ENCODE measurements at places on chromosomes 5 and 9.

DNA sequence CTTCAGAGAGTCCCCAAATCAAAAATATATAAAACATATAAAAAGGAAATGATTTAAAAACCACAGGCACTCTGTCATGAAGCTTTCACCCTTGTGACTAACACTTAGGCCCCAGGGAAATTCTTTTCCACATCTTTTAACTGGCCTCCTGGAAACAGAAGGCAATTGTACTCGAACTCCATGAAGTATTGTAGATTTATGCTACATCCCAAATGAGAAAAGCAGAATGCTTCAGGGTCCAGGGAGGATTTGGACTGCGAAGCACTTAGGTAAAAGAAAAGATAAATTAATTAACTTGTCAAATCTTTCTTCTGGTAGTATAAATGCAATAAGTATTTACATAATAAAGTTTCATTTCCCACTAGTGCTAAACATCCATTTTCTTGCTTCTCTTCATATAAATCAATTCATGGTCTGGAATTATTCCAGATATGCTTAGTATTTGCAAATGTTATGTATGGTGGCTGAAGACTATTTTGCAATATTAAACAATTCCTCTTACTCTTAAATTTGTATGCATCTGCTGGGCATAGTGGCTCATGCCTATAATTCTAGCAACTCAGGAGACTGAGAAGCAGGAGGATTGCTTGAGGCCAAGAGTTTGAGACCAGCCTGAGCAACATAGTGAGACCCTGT lies 64.9 kb upstream of the ELL2 start:
- peaks cover 14% of the 10 kb centered on the region for H3K4me1 ChIP-seq
- no peaks in the 10 kb centered on the region for H3K36me3 ChIP-seq
- no peak for DNase-seq
- H3K4me3 ChIP-seq: no peak overlapping the region
- no peaks in the 10 kb centered on the region for H3K27me3 ChIP-seq

DNA sequence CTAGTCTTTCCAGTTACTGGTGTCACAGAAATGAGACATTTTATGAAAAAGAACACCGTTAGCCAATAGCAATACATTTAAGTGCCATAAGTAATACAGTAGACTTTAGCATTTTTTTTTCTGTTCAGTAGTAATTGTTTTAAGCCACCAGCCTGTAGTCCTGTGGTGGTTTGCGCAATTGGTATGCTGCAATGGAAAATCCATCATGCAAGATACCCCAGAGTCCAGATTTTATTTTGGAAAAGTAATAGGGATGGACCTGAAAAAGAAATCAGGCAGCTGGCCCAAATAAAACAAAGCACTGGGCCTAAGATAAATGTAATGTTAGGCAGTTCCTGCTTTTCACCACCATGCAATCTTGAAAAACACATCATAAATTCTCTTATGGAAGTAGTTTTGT lies 94.6 kb upstream of the RASGRF2 start:
- no peaks in the 10 kb centered on the region for H3K27me3 ChIP-seq
- H3K36me3 ChIP-seq: no peaks in the 10 kb centered on the region
- DNase-seq: no peak
- H3K4me3 ChIP-seq: no peak overlapping the region
- H3K27ac ChIP-seq: no peak overlapping the region

DNA sequence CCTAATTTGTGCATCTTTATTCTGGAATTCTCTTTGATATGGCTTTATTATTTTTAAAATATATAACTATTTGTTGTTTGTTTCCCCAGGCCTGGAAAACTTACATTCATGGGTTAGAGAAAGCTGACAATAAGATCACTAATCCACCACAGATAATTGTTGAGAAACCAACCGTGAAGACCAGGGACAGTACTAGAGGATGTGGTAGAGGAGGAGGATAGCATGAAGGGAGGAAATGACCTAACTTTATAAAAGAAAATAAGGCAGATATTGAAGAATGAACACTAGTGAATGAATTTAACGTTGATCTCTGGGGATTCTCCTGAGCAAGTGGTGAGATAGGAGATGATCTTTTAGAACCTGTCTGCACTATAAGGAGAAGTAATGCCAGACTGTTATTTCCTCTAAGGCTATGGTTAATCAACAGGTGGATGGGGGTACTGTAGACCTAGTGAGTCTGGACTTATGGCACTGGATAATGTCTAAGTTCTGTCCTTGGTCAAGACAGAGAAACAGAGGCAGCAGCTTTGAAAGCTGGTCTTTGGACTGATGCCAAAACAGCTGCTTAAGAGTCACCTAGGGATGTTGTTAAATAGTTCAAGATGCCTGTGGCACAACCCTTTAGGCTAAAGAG lies 52.4 kb downstream of the NREP start:
- no peaks in the 10 kb centered on the region for H3K4me1 ChIP-seq
- no peak for DNase-seq
- no peak overlapping the region for H3K27ac ChIP-seq
- no peaks in the 10 kb centered on the region for H3K36me3 ChIP-seq
- no peak overlapping the region for H3K4me3 ChIP-seq

- H3K36me3 ChIP-seq: no peaks in the 10 kb centered on the region
- H3K27me3 ChIP-seq: no peaks in the 10 kb centered on the region
- no peaks in the 10 kb centered on the region for H3K4me1 ChIP-seq
Observed at GRCh38 chr5:134979416-134979815, 11.7 kb downstream of the CATSPER3 start.

DNA sequence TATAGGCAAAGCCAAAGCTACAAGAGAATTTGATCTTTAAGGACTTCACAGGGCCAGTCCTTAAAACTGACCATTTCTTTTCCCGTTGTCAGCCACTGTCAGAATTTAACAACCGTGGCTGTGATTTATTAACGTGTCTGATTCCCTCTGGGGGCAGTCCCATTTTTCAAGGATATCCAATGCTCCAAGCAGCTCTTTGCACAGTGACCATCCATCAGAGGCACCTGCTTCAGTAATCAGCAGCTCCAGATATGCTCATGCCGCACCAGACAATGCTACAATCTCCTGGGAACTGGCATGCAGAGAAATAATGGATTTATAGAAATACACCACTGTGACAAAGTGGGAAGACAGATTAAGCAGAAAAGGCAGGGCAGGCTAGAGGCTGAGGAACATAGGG lies 163.3 kb upstream of the PPP1R2B start:
- no peaks in the 10 kb centered on the region for H3K27me3 ChIP-seq
- DNase-seq: no peak
- H3K4me3 ChIP-seq: no peak overlapping the region
- no peaks in the 10 kb centered on the region for H3K36me3 ChIP-seq

DNA sequence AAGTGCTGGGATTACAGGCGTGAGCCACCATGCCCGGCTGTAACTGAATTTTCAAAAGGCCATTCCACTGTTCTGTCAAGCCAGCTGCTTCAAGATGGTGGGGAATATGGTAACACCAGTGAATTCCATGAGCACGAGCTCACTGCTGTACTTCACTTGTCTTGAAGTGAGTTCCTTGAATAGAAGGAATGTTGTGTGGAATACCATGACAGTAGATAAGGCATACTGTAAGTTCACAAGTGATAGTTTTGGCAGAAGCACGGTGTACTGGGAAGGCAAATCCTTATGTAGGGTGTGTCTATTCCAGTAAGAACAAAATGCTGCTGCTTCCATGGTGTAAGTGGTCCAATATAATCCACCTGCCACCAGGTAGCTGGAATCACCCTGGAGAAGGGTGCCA lies 6.6 kb upstream of the PRXL2C start:
- H3K4me1 ChIP-seq: no peaks in the 10 kb centered on the region
- H3K27me3 ChIP-seq: no peaks in the 10 kb centered on the region
- no peaks in the 10 kb centered on the region for H3K36me3 ChIP-seq

GRCh38 chr5:83715236-83716065 lies 5.2 kb downstream of the HAPLN1 start:
- H3K27ac ChIP-seq: no peak overlapping the region
- no peaks in the 10 kb centered on the region for H3K27me3 ChIP-seq
- no peaks in the 10 kb centered on the region for H3K36me3 ChIP-seq
- no peak overlapping the region for H3K4me3 ChIP-seq

DNA sequence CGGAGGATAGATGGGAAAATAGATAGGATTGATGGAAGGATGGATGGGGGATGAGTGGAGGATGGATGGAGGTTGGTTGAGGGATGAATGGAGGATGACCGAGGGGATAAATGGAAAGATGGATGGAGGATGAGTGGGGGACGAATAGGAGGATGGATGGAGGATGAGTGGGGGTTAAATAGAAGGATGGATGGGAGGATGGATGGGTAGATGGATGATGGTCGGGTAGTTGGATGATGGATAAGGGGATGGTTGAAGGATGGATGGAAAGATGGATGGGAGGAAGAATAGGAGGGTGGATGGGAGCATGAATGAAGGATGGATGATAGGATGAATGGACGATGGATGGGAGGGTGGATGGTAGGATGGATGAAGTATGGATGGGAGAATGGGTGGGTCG lies 219.3 kb upstream of the IER5L start:
- no peaks in the 10 kb centered on the region for H3K27me3 ChIP-seq
- H3K4me3 ChIP-seq: no peak overlapping the region
- H3K27ac ChIP-seq: no peak overlapping the region
- H3K4me1 ChIP-seq: no peaks in the 10 kb centered on the region
- DNase-seq: no peak

GRCh38 chr5:36637101-36637500 lies 30.7 kb downstream of the SLC1A3 start:
- H3K36me3 ChIP-seq: no peaks in the 10 kb centered on the region
- H3K27ac ChIP-seq: no peak overlapping the region
- DNase-seq: no peak
- H3K27me3 ChIP-seq: no peaks in the 10 kb centered on the region

DNA sequence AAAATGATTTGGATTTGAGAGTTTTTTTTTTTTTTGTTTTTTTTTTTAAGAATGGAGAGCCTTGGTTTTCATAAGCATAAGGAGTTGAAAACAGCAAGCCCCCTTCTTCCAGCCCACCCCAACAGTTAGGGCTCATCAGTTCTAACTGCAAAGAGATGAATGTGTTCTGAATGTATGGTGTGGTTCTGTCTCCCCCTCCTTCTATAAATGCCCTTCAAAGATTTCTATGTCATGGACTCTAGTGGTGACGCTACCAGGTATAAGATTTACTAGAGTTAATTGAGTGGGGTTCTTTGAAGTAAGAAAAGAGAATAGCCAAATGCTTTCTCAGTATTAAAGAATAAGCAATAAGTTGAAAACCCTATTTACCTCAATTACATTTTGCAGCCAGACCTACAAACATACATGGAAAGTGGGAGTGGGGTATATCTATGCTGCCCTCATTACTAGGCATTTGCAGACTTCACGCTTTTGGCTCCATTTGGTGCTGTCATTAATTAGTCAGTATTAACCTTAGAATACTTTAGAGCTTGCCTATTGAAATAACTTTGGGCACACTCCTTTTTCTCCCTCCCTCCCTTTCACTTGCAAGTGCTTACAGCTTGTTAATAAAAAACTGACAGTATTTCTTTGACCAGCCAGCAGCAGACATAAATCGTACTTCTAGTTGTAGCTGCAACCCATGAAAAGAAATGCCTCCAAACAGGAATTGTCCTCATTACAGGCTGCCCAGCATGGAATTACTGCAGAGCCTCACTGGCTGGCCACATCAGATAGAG lies 667.2 kb upstream of the ZNF608 start:
- no peak overlapping the region for H3K4me3 ChIP-seq
- H3K27me3 ChIP-seq: no peaks in the 10 kb centered on the region
- no peak overlapping the region for H3K27ac ChIP-seq
- H3K4me1 ChIP-seq: peaks cover 23% of the 10 kb centered on the region

DNA sequence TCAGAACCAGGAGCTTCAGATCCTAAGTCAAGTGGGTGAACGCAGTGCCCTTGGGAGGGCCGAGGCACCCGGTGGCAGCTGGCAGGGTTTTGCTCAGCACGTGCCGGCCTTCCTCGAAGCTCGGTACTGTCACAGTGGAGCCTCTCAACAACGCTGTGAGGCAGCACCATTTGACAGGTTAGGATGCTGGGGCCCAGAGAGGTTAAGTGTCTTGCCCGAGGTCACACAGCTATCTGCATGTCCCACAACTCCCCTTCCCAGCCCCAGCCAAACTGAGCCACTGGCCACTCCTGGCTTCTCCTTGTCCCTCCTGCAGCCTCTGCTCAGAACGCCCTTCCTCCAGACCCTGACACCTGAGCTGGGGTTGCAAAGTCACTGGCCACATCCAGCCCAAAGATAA lies 43.7 kb upstream of the RPL26L1 start:
- peaks cover 5% of the 10 kb centered on the region for H3K36me3 ChIP-seq
- no peak overlapping the region for H3K4me3 ChIP-seq
- no peak for DNase-seq
- no peaks in the 10 kb centered on the region for H3K4me1 ChIP-seq
- H3K27me3 ChIP-seq: no peaks in the 10 kb centered on the region

GRCh38 chr5:122608222-122608621 lies 166.7 kb upstream of the SNX2 start:
- no peak for DNase-seq
- H3K4me1 ChIP-seq: no peaks in the 10 kb centered on the region
- no peaks in the 10 kb centered on the region for H3K36me3 ChIP-seq
- no peak overlapping the region for H3K4me3 ChIP-seq
- no peak overlapping the region for H3K27ac ChIP-seq

- no peaks in the 10 kb centered on the region for H3K27me3 ChIP-seq
- H3K36me3 ChIP-seq: no peaks in the 10 kb centered on the region
Observed at GRCh38 chr5:81786496-81786895, 35.6 kb upstream of the SSBP2 start.

GRCh38 chr9:135517407-135517822 lies 3.8 kb upstream of the LCN1 start:
- no peak for DNase-seq
- H3K4me3 ChIP-seq: no peak overlapping the region
- no peaks in the 10 kb centered on the region for H3K4me1 ChIP-seq
- H3K36me3 ChIP-seq: no peaks in the 10 kb centered on the region

GRCh38 chr9:91032121-91032531 lies 230.5 kb downstream of the SYK start:
- H3K36me3 ChIP-seq: no peaks in the 10 kb centered on the region
- H3K4me3 ChIP-seq: no peak overlapping the region
- no peaks in the 10 kb centered on the region for H3K4me1 ChIP-seq
- H3K27me3 ChIP-seq: no peaks in the 10 kb centered on the region
- no peak overlapping the region for H3K27ac ChIP-seq

DNA sequence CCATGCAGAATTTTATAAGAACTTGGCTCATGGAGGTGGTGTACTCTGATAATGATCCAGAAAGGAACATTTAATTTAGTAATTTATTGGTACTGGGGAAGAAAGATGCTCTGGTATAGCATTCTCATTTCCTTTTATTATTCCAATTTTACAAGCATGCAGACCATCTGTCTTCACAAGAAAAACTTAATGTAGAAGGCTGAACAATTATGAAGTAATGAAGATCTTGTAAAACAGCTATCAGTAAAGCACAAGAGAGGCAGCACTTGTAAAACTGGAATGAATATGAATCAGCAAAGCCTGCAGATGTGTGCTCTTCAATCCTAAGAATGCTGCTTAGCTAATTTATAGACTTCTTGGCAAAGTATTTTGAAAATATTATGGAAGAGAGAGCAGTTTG lies 300.0 kb downstream of the YTHDC2 start:
- H3K27ac ChIP-seq: no peak overlapping the region
- no peak for DNase-seq

DNA sequence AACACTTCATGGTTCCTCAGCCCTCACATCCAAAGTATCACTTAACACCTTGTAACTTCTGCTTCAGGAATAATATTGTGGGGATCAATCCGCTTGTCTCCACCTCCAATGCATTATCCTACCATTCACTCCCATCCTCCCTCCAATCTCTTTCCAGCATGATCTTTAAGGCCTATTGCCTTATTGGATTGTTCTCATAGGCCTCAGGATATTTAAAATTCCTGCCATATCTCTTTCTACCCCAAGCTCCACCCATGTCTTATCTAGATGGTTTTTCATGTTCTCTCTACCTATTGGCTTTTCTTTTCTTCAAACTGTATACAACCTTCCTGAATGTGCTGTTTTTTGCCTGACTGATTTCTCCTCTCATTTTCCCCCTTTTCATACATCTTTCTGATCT lies 7.2 kb downstream of the KDM4C start:
- no peaks in the 10 kb centered on the region for H3K4me1 ChIP-seq
- DNase-seq: no peak
- no peak overlapping the region for H3K4me3 ChIP-seq
- no peak overlapping the region for H3K27ac ChIP-seq
- H3K36me3 ChIP-seq: no peaks in the 10 kb centered on the region

Measured in breast epithelium (tissue), 4 donors.